GM18507 (cell line): ENCODE measurements at places on chromosomes 6 and 20.

GRCh38 chr6:12875051-12875450 is 158.5 kb downstream of the PHACTR1 start:
- no peak for DNase-seq

DNA sequence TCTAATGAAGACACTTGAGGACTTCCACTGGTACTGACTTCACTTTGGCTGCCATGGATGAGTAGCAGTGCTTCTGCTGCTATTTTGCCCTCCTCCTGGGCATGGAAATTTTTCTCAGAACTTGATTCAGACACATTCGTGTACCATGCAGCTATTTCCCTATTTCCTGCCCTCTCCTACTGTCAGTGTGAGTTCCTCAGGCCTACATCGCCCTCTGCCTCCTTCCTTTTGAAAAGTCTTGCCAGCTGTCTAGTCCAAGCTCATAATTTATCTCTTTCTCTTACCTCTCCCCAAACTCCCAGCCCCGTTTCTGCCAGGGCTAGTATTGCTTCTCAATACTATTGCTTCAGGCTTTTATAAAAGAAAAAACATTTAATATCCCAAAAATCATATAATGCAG is 470.2 kb downstream of the ADGRB3 start:
- DNase-seq, result no peak

- DNase-seq, result no peak
Observed at GRCh38 chr20:50136822-50137599, 16.5 kb downstream of the PEDS1 start.

- DNase-seq, result no peak
Observed at GRCh38 chr6:63066055-63066704, 145.1 kb upstream of the FKBP1C start.

- DNase-seq, result no peak
Observed at GRCh38 chr6:168667428-168667805, 226.4 kb downstream of the SMOC2 start.
